ENCODE measurements at places on chromosomes 12 and 14.

DNA sequence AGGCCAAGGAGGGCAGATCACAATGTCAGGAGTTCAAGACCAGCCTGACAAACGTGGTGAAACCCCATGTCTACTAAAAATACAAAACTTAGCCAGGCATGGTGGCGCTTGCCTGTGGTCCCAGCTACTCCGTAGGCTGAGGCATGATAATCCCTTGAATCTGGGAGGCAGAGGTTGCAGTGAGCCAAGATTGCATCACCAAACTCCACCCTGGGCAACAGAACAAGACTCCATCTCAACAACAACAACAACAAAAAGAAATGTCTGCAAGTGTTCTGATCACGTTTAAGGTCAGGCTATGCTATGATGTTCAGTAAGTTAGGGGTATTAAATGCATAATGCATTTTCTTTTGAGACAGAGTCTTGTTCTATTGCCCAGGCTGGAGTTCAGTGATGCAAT lies 6.7 kb upstream of the PLD4 start:
- DNase-seq: no peak

DNA sequence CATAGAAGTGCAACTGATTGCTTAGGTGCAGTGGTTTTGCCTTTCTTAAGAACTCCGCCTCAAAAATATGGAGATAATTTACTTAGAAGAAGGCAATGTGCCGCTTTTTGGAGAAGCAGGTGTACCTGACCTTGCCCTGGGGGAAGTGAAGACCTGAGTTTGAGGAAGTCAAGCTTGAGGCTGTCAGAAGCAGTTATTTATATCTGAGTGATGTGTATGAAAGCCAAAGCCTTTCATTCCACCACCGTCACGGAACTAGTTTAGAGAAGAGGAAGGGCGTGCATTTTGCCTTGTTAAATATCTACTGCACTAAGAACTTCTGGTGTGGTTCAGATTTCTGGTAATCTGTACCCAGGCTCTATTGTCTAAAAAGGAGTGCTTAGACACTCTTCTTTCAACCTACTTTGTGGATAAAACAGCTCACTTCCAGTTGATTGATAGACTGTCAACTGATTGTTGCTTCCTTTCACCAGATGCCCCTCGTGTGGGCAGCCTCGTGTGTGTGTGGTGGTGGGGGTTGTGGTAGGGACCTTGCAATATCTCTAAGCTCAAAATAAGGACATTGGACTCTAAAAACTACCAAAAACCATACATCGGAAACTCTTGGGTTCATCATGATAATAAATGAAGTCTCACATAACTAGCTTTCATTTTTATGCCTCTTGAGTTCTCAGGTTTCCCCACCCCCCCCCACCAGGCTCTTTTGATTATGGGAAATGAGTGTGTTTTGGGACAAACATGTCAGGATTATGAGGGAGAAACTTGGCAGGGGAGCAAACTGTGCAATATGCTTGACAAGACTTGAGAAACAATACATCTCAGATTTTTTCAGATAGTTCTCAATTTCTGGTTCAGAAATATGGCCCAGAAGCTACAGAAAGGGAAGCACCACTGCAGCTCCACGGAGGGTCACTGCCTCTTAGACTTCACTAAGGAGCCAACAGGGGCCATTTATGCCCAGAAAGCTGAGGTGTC lies 78.6 kb downstream of the ARF6 start:
- peak; percentile 41 for DNase-seq

GRCh38 chr12:93895089-93895445 lies 217.9 kb downstream of the CRADD start:
- DNase-seq: peak; percentile 83

GRCh38 chr14:102819176-102819628 lies 42.0 kb downstream of the TRAF3 start:
- no peak for DNase-seq

- DNase-seq: peak; percentile 50
Measured at GRCh38 chr14:90368946-90369721, 27.7 kb upstream of the CALM1 start.

DNA sequence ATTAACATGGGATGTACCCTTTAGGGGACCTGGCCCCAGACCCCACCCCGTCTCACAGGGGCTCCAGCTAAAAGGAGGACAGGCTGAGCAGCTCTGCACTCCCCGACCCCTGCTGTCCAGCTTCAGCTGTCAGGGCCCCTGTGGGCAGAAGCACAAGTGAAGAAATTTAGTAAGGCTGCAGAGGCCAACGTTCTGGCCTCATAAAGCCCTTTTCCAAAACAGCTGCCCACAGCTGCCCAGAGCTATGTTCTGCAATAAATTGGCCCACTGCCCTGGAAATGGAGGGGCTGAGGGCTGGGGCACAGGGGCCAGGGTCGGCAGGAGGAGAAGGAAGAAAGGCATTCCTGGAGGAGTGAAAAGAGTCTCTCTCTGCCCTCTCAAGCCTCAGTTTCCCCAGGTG lies 357.1 kb downstream of the BCL11B start:
- no peak for DNase-seq

- no peak for DNase-seq
Measured at GRCh38 chr14:86774916-86775315, 1218.1 kb downstream of the GALC start.

- DNase-seq: peak; percentile 99
Measured at GRCh38 chr12:88241862-88242570, 99.9 kb downstream of the TMTC3 start.
